ENCODE measurements at places on chromosomes 3 and 15.

DNA sequence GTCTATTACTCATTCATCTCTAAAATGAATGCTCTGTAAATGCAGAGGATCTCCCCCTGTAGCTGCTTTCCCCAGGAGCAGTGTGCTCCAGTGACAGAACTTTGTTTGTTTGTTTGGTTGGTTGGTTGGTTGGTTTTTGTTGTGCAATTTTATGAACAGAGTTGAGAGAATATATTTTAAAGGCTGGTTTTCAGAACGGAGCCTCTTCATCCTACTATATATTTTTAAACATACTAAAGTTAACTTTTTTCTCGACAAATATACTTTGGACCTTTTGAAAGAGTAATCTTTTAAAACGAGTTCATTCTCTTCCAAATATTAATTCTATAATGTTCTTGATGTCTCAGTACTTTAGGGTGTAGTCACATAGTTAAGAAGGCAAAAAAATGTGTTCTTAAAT, 20.2 kb downstream of the RYR3 start:
- DNase-seq: no peak

GRCh38 chr15:64521201-64521600, 60.8 kb downstream of the ZNF609 start:
- no peak for DNase-seq

- DNase-seq: no peak
Observed at GRCh38 chr3:128684986-128685726, 34.5 kb upstream of the RPN1 start.

- no peak for DNase-seq
Observed at GRCh38 chr3:178437236-178437635, 99.0 kb upstream of the KCNMB2 start.

GRCh38 chr3:24004171-24004938, 59.3 kb downstream of the NR1D2 start:
- DNase-seq: no peak

DNA sequence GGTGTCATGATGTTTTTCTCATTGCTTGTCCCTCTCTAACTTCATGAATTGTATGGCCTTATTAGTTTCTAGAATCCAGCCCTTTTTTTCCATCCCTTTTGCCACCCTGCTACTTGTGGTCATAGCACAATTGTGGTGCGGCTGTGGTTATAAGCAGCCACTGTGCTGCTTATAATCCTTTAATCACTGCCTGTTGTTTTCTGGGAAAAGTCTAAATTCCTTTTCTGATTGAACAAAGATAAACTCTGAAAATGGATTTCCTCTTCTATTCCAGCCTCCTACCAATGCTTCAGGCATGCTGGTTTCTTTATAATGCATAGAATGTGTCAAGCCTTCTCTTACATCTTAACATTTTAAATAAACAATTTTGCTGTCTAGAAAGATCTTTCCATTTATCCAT, 319.5 kb downstream of the C3orf38 start:
- DNase-seq: no peak

GRCh38 chr15:58521293-58521991, 89.7 kb downstream of the LIPC start:
- no peak for DNase-seq

GRCh38 chr3:178001670-178002101, 534.5 kb upstream of the KCNMB2 start:
- DNase-seq: no peak

GRCh38 chr15:83998486-83998885, 237.1 kb upstream of the GOLGA6L4 start:
- no peak for DNase-seq

DNA sequence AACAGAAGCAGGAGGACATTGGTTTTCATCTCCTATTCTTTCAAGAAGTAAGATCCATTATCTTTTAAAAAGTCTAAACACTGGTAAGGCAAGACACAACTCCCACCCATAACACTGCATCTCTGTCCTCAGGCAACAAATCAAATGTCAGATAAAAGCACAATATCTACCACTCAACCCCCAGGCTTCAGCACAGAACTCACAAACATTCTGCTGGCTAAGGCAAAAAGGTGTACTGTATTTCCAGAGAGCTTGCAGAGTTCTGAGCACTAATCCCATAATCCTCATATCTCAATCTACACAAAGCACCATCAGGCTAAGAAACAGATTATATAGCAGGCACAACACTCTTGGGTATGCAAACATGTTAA, 20.9 kb downstream of the RAF1 start:
- DNase-seq: no peak

GRCh38 chr3:50100386-50100785, 11.7 kb downstream of the RBM5 start:
- DNase-seq: no peak

GRCh38 chr3:114624571-114625181, 330.8 kb downstream of the TIGIT start:
- DNase-seq: peak; percentile 39

- DNase-seq: no peak
Observed at GRCh38 chr3:57841818-57842217, 85.7 kb downstream of the SLMAP start.

DNA sequence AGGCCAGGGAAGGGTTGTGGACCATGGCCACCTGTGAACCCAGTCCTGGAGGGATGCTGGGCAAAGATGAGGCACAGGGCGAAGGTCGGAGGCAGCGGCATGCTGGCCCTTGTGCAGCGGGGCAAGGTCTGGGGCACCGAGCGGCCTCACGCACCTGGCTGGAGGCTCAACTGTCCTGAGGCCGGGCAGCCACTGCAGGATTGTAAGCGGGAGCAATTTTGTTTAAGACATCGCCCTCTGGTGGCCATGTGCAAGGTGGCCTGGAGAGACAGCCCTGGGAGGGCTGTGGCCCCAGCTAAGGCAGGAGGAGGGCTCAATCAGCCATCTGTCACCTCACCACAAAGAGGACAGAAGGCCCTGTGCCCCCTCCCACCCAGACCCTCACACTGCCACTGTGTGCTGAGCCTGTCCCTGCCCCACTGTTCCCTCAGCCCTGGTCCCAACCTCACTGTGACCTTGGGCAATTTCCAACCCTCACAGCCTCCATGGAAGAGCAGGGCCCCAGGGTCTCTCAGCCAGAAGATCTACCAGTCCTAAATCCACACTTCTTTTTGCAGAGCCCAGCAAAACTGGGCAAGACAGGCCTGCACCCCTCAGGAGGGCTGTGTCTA, 46.2 kb downstream of the TPRA1 start:
- DNase-seq: peak; percentile 72

DNA sequence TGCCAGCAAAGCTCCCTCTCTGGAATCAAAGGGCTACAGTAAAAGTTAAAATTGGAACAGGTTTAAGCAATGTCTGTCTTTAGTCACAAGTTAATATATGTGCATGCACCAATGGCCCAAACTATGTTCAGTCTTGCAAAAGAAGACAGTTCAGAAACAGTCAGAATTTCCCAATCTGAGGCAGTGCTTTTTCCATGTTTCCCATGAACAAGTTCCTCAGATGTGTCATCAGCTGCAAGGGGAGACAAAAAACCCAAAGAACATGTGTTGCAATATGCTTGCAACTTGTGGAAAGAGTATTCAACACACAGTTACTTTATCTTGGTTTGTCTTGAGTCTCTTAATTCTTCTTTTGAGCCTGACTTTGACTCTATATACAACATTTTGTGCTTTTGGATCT, 148.4 kb downstream of the USP13 start:
- DNase-seq: no peak

DNA sequence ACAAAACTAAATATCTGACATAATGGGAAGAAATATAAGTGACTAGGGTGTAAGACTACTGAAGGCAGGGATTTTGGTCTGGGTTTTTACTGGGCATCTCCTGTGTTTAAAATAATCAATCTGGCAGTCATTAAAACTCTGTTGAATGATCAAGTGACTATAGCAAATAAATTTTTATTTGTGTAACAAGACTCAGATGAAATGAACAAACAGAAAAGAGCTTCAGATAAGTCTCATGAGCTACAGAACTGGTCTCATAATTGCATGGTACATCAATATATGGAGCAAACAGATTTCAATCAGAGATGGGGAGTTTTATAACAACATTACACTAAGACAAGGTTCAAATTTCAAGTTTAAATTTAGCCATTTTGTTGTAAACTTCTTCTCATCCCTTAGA, 372.5 kb downstream of the PLCL2 start:
- DNase-seq: no peak

- no peak for DNase-seq
Observed at GRCh38 chr3:115602194-115602593, 21.1 kb upstream of the GAP43 start.

GRCh38 chr3:100254168-100254777, 6.5 kb upstream of the TBC1D23 start:
- peak; percentile 83 for DNase-seq

DNA sequence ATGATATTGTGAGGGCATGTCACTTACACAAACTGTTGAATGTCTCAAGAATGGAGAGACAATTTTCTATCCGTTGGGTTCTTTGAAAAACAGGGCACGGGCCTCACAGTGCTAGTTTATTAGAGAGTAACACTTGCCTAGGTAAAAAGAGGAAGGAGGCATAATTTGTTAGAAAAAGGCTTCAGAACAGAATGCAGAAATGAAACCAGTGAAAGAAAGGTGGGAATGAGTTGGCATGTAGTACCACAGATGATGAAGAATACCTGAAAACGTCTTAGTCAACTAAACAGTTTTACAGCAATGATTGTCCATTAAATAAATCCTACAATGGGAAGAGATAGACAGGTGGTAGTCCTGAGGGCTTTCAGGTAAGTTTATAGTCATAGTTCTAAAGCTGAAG, 1399.7 kb upstream of the CADM2 start:
- DNase-seq: no peak

GRCh38 chr3:66390013-66390412, 110.8 kb downstream of the LRIG1 start:
- DNase-seq: no peak

GRCh38 chr3:196192036-196192523, 19.1 kb downstream of the ZDHHC19 start:
- no peak for DNase-seq

GRCh38 chr15:61318802-61319525, 89.9 kb upstream of the RORA start:
- DNase-seq: no peak

DNA sequence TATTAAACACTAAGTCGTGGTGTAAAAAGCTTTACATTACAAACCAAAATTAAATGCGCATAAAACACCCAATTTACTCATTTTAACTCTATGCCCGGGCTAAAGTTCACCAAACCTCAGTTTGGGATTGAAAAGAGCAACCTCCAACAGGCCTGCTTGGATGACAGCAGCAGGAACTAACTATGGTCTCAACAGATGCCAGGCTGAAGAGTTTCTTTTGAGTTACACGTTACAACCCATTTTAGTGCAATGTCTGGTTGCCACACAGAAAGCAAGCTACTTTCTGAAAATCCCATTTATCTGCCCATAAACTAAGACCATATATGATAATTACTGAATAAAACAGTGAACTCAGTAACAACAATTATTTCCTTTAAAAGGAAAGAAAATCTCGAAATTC, 2.2 kb downstream of the SATB1 start:
- peak; percentile 43 for DNase-seq

DNA sequence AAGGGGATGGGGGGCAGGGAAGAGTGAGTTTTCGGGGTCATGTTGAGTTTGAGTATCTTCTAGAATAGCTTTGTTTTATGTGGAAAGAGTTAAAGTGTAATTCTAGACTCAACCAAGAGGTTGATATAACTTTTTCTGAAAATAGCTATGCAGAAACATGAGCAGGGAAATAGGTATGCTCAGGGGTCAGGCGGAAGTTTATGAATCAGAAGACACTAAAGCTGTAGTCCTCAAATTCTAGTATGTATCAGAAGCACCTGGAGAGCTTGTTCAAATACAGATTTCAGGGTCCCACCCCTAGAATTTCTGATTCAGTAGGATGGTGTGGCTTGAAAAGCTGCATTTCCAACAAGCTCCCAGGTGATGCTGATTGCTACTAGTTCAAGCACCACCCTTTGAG, 37.6 kb upstream of the UBE2E2 start:
- no peak for DNase-seq

DNA sequence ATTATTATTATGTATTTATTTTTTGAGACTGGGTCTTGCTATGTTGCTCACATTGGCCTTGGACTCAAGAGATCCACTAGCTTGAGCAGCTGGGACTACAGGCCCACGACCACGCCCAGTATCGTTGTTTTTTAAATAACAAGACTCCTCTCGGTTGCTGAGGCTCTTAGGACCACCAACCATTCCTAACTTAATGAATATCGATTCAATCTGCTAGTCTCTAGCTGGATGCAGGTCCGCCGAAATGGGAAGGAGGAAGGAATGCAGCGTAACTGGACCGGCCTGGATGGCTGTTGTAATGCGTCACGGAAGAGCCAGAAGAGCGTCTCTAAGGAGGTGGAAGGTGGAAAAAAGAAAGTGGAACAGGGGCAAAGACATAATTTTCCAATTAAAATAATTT, 1.7 kb downstream of the ANXA2 start:
- no peak for DNase-seq

DNA sequence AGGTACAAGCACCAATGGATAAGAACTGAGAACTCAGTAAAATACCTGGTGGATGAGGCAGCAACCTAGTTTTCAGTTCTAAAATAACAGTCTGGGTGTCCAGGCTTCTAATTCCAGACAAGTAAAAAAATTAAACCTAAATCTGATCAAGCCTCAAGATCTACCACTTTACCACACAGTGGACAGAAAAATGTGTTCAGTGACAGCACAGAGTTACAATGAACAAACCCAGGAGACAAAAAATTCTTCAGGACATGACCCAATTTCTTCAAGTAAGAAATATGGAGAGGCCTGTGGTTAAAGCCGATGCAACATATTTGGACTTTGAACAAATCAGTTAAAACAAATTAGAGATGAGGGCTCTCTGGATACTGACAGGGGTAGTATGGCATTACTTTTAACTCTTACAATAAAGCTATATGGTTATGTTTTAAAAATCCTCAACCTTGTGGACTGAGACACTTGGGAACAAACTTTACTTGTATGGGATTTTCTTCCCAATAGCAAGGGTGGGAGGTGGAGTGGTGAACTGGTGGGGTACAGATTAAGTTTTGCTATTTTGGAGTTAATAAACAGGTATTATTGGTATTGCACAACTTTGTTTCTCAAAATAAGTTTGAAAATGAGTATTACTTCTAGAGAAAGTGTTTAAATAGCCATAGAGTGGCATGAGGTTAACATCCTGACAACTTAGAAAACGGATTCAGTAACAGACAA, 14.2 kb downstream of the CCNL1 start:
- no peak for DNase-seq

DNA sequence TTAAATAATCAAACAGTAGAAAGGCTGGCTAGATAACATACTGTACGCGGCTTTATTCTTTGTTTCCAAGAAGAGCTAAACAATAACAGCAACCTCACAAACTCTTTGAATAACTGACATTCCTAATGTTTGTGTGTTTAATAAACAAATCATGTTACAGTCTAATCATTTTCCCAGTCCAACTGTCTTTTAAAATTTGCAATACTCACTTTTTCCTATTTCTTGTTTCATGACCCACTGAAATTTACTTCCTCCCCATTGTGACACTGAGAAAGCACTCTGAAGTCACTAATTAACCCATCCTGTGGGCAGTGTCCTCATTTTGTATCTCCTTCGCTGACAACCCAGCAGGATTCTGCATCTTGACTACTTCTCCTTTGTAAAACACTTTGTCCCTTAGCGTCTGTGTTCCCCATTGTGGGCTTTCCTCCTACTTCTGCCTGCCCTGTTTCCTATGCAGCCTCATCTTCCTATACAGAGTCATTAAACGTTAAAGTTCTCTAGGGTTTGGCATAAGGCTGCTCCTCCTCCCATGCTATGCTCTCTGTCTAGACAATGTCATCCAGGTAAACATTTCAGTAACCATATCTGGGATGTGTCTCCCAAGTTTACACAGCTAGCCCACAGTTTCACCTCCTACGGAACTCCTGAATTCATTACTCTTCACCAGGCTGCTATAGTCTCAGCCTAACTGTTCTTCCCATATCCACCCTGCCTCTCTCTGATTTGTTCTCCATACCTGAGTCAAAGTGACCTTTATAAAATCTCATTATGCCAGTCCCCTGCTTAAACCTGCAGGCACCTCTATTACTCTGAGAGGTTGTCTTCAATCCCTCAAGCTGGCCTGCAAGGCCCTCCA, 148.9 kb downstream of the GREM1 start:
- no peak for DNase-seq

Measured in brain (organoid and tissue), 16 donors.